ENCODE measurements at places on chromosomes 1 and 21. TPM values are rescaled to one million over a fixed set of nuclear protein-coding genes. Genes with fewer than 3 reads are reported as not detected.

Gene FCAMR
- not detected for total RNA-seq

Gene RRP1
- 24.6 TPM for total RNA-seq

DNA sequence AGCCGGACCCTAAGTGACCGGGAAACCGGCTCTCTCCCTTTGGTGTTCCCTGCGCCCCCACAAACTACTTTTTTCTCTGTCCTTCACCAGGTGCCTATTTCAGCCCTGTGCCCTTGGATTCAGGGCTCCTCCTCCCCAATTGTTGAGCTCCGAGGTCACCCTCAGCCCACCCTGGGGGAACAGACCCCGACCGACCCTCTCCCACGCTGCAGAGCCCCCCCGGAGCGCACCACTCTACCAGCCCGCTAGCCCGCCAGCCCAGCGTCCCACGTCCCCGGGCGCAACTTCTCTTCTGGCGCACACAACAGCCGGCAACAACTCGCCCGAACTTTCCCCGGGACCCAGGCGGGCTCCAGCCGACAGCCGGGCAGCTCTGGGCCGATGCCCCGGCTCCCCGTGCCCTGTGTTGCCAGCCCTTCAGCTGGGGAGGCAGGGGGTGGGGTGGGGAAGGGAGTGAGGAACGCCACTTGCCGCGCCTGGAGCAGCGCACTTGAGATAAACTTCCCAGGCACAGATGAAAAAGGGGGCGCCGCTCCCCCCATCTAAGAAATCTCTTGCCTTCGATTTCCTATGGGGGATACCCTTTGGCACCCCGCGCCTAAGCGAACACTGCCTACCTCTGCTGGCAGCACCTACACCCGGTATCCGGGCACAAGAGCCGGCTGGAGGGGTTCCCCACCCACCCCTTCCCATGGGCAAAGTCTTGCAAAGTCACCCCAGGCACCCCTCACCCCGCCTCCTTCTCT lies 997 bp downstream of the CASZ1 start:
- peaks cover 58% of the 10 kb centered on the region for H3K27me3 ChIP-seq
- no peaks in the 10 kb centered on the region for H3K36me3 ChIP-seq
- DNase-seq: no peak
- no peak overlapping the region for H3K27ac ChIP-seq

DNA sequence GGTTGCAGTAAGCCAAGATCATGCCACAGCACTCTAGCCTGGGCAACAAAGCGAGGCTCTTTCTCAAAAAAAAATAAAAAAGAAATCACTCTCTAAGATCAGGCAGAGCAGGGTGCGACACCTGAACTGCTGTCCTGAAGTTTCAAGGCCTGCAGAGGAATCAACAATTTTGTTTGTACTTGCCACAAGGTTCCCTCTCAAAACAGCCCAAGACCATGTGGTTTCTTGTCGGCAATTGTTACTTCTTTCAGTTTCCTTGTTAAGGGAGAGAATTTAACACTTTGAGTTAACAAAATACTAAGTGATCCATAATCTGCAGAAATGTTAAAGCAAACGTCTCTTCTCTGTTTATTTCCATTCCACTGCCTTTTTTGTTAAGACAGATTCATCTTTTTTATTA lies 36.5 kb downstream of the MACO1 start:
- DNase-seq: no peak
- H3K36me3 ChIP-seq: peaks cover 2% of the 10 kb centered on the region
- no peaks in the 10 kb centered on the region for H3K4me1 ChIP-seq
